Left cardiac atrium (tissue), 4 donors: ENCODE measurements at places on chromosomes 2 and 18. TPM values are rescaled to one million over a fixed set of nuclear protein-coding genes. Genes with fewer than 3 reads are reported as not detected.
A peak's percentile ranks its signal among the peaks of the same experiment; 100 is the strongest.

- DNase-seq, result no peak
Measured at GRCh38 chr2:108165729-108166128, 74.0 kb upstream of the SULT1C3 start.

DNA sequence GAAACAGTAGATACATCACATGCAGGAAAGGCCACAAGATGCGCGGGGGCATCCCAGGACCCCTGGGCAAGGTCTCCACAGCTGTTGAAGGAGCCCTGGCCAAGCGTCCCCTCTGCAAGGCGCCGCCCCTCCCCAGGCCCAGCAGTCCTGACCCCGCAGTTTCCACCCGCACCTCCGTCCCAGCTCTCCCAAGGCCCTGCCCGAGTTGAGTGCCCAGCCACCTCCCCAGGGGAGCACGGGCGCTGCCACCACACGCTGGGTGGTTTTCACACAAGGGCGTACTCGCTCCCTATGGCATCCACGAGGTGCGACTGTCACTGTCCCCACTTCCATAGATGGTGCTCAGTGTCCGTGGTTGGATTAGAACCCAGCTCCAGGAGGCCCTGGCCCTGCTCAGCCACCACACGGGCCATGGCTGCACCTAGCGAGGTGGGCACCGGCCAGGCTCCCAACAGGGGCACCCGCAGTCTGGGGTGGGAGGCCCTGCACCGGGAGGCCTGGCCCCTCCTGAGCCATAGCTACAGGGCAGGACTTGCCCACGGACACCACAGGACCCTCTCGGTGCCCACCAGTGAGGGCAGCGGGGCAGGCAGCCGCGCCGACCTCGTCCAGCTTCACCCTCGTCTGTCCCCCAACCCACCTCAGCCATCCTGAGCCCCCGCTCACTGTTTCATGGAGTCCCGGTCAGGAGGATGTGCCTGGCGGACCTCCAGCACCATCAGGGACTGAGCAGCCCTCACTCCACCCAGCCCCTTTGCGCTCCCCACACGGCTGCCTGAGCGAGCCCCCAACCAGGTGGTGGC is 36.0 kb downstream of the KIF1A start:
- peak; percentile 17 for DNase-seq

- no peak for DNase-seq
Measured at GRCh38 chr2:59660262-59660661, 893.2 kb downstream of the BCL11A start.

DNA sequence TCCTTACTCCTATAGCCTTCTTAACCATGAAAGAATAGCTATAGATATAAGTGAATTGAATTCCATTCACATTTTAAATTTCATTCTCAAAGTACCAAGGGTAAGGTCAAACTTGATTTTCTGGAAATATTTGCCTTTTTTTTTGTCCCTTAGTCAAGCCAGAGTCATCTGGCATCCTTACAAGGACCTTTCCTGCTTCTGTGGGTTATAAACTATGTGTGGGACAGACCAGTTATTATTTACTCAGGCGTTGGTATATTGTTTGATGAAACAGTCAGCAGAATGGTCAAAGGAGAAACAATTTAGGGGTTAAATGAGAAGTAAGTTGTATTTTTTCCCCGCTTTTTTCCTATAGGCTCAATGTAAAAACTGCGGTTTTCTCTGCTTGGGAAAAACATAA is 1103.2 kb upstream of the ZEB2 start:
- no peak for DNase-seq

DNA sequence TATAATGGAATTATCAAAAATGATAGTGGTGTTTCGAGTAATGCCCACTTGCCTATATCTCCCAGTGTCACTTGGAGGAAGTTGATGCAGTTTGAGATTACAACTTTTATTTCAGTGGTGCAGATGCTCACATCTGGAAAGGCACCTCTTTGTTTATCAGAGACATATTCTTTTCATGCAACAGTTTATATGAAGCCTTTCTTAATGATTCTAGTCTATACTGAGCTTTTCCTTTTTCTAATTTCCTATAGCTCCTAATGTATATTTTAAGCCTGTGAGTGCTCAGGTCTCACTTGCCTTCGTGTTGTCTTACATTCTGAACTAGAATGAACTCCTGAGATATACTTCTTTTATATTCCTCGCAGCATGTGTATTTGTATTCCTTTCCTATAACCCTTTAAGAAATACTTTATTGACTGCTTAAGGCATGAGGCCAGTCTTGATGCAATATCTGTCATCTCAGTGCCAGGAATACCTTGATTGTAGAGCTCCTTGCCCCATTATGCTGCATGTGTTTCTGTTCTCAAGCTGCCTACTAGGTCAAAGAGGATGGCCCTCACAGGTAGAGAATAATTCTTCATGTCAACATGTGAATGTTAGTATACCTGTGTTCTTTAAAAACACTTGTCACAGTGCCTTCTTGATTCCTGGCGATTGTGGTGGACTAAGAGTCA is 52.6 kb downstream of the VRK2 start:
- no peak for DNase-seq

GRCh38 chr18:10526561-10526949 is 728 bp downstream of the NAPG start:
- no peak for DNase-seq

- DNase-seq, result no peak
Measured at GRCh38 chr2:175234153-175234552, 52.6 kb upstream of the ATP5MC3 start.

DNA sequence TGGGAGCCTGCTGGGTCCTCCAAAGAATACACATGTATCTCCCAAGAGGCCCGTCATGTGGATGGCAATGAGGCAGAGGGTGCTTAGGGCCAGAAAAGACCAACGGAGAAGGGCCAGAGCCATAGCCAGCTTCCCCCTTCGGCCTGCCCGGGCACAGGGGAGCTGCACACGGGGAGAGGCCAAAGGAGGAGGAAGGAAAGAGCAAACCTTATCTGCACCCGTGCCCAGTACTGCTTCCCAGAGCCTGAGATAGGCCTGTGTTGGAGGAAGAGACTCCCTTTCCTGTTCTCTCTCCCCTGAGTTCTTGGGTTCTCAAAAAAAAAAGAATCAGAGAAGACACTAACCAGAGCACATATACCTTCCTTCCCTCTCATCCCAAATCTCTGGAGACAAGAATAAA is 250.3 kb downstream of the ANAPC1 start:
- DNase-seq, result no peak

DNA sequence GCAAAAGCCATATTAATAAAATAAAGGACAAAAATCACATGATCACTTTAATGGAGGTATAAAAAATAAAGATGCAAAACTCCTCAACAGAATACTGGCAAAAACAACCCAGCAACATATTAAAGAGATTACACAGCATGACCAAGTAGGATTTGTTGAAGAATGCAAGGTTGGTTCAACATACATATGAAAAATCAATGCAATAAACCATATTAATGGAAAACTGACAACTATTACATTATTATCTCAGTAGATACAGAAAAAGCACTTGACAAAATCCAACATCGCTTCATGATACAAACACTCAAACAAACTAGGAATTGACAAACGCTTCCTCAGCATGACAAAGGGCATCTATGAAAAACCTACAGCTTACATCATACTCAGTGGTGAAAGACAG is 76.7 kb downstream of the CRACDL start:
- no peak for DNase-seq

GRCh38 chr2:81981585-81981984 is 1677.0 kb upstream of the LRRTM1 start:
- no peak for DNase-seq

- DNase-seq, result peak; percentile 34
Measured at GRCh38 chr2:105179469-105180372, 61.8 kb upstream of the GPR45 start.

- DNase-seq, result no peak
Measured at GRCh38 chr2:126877861-126878565, 20.7 kb upstream of the TEX51 start.

GRCh38 chr2:12091201-12091806 is 344.9 kb downstream of the LPIN1 start:
- no peak for DNase-seq

DNA sequence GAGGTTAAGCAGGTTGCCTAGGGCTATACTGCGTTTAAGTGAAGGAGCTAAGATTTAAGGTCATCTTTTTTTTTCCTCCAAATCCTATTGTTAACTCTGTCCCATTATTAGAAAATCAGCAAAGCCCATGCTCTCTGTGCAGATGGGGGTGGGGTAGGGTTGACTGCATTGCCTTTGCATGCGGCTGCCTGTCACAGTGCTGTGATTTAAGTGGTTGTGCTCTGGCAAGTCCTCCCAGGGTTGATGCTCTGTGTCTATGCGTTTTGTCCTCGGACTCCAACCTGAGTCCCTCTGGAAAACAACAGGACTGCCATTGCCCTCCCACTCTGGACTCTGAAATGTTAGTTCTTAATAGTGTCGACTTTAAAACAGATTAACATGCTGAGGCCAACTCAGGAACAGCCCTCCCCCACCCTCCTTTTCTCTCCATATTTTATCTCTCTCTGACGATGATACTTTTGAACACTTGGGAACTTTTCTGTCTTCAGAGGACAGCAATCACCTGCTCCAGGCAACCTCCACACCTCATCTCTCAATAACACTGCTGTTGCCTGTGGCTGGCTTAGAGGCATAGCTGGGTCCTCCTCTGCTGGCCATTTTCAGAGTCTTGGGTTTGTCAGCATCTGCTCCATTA is 5.8 kb downstream of the FHOD3 start:
- no peak for DNase-seq

GRCh38 chr2:184847331-184847730 is 249.0 kb downstream of the ZNF804A start:
- no peak for DNase-seq

- no peak for DNase-seq
Measured at GRCh38 chr18:49431165-49431962, 29.1 kb downstream of the DYM start.

GRCh38 chr18:50721451-50722120 is 98.2 kb downstream of the MRO start:
- no peak for DNase-seq

- no peak for DNase-seq
Measured at GRCh38 chr2:240953426-240954410, 44.7 kb upstream of the SNED1 start.

DNA sequence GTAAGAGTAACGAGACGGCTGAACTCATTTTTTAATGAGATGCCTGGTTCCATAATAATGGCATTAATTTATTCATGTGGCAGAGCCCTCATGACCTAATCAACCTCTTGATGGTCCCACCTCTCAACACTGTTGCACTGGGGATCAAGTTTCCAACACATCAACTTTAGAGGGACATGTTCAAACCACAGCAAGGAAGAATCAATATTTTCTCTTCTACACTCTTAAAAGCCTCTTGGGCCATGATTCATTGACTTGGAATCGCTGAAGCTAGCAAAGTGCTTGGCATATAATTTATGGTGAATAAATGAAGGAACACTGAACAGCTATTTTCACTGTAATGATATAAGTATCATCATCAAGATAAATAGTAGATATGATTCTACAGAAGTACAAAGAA is 333.0 kb downstream of the TNS1 start:
- no peak for DNase-seq

- no peak for DNase-seq
Measured at GRCh38 chr2:158999458-158999857, 31.0 kb downstream of the TANC1 start.

DNA sequence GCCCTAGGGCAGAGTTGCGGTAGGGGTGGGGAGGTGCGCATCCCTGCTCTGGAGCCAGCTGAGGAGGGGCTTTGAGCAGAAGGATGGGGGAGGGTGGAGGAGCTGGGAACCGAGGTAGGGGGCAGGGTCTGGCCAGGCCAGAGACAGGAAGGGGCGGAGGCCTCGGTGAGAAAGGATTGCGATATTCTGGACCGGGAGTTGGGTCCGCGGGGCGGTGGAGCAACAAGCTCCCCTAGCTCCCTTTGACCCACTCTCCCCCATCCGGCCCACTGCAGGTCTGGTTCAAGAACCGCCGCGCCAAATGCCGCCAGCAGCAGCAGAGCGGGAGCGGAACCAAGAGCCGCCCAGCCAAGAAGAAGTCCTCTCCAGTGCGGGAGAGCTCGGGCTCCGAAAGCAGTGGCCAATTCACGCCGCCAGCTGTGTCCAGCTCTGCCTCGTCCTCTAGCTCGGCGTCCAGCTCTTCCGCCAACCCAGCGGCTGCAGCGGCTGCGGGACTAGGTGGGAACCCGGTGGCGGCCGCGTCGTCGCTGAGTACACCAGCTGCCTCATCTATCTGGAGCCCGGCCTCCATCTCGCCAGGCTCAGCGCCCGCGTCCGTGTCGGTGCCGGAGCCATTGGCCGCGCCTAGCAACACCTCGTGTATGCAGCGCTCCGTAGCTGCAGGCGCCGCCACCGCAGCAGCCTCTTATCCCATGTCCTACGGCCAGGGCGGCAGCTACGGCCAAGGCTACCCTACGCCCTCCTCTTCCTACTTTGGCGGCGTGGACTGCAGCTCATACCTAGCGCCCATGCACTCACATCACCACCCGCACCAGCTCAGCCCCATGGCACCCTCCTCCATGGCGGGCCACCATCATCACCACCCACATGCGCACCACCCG is 4.8 kb downstream of the OTX1 start:
- DNase-seq, result no peak

DNA sequence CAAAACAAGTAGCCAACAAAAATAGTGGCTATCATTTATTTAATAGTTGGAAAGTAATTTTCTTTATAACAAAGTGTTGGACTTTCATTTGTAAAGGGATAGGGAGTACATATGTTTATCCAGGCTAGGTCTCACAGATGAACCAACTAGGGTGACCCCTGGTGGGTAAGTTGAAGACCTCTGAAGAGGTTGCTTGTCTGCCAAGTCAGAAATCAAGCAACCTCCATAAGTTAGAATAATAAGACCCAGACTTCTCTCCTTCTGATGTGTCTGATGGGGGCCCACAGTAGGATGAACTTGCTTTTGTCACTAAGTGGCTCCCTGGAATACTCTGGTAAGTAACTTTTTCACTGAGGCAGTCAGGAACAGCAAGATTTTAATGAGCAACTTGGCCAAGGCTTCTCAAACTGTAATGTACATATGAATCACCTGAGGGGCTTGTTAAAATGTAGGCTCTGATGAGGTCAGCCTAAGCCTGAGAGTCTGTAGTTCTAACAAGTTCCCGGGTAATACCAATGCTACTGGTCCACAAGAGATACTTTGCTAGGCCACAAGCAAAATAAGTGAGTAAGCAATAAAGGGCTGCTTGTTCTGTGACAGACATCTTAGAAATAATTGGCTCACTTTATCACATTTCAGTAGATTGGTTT is 319.6 kb downstream of the PIK3C3 start:
- DNase-seq, result no peak

GRCh38 chr2:221836095-221836494 is 264.0 kb upstream of the EPHA4 start:
- no peak for DNase-seq

DNA sequence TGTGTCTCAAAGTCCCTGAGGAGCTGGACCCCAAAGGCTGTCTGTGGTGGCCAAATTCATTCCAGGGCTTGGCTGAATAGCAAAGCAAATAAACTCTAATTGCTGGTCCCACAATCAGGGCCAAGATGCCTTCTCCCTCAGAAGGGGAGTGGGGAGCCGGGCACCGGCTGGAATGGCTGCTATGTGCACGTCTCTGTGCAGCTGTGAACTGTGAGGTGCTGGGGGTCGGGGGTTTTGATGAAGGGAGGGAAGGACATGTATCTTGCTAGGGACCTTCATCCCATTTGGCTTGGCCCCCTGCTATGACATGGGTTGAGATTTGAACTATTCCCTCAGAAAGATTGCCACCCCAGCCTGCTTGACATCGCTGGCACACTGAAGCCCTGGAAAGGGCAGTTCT is 60.4 kb downstream of the CIB4 start:
- no peak for DNase-seq

NUP35 gene
- 9.7 TPM for total RNA-seq

ICOS gene
- not detected for total RNA-seq

LPIN2 gene
- total RNA-seq, result 15.2 TPM

GKN2 gene
- total RNA-seq, result not detected

ZCCHC2 gene
- total RNA-seq, result 19.0 TPM

MATN3 gene
- 0.52 TPM for total RNA-seq

MGAT4A gene
- 41.6 TPM for total RNA-seq

GATA6 gene
- 59.6 TPM for total RNA-seq
